ENCODE measurements at places on chromosomes 16 and 17.

- no peak for DNase-seq
Observed at GRCh38 chr17:57257195-57257894, 1.0 kb downstream of the MSI2 start.

DNA sequence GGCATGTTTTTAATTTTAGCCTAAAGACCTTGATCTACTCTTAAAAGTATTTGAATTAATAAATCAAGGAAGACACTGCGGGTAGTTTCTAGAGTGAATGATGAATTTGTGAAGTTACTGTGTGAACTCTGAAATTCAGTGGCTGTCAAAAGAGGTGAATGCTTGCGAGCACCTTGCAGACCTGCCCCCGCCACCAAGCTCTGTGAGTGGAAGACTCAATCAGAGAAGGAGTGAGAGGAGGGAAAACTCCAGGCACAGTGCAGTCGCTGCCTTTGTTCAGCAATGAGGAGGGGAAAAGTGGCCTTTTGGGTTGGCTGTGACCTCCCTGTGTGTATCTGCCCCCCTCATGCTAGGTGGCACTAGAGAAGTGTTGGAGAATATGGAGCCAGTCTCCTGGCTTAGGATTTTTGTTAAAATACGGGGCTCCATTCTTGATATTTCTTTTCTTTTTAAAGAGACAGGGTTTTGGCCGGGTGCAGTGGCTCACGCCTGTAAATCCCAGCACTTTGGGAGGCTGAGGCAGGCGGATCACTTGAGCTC, 53.0 kb downstream of the LDHD start:
- no peak for DNase-seq

GRCh38 chr17:61458421-61459141, 6.4 kb downstream of the TBX4 start:
- DNase-seq, result no peak

GRCh38 chr17:49210158-49211029, at the start of the genes ABI3 and GNGT2:
ABI3 (plus strand) TSS chr17:49210707; CDS start chr17:49210725, 18 bp downstream.
GNGT2 (minus strand) TSS chr17:49210574; CDS start chr17:49207422, 3,152 bp downstream.
- DNase-seq, result no peak

- DNase-seq, result no peak
Observed at GRCh38 chr16:67530013-67530939, 1.6 kb downstream of the RIPOR1 start.

DNA sequence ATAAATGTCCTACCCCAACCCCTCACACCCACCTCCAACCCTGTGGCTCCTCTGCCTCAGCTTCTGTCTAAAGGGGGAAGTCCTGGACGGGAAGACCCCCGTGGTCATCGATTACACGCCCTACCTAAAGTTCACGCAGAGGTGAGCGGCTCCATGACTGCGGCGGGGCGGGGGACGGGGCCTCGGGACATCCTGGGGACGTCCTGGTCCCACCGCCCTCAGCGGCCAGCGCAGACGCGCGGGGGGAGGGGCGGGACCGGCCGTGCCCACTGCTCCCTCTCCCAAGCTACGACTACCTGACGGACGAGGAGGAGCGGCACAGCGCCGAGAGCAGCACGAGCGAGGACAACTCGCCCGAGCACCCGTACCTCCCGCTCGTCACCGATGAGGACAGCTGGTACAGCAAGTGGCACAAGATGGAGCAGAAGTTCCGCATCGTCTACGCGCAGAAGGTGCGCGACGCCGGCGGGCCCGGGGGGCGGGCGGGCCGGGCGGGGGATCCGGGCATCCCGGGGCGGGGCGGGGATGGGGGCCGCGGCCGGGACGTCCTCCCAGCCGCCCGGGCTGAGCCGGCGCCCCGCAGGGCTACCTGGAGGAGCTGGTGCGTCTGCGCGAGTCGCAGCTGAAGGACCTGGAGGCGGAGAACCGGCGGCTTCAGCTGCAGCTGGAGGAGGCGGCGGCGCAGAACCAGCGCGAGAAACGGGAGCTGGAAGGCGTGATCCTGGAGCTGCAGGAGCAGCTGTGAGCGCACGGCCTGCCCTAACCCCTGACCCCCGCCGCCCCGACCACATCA, 6.7 kb downstream of the RUNDC3A start:
- DNase-seq, result no peak

GRCh38 chr16:10930755-10931093, 11.5 kb downstream of the DEXI start:
- no peak for DNase-seq
